ENCODE measurements at places on chromosomes 1 and 21. TPM values are rescaled to one million over a fixed set of nuclear protein-coding genes. Genes with fewer than 3 reads are reported as not detected.

GRCh38 chr1:11470912-11471311, 8.0 kb upstream of the DISP3 start:
- no peak overlapping the region for H3K27ac ChIP-seq
- peaks cover 19% of the 10 kb centered on the region for H3K27me3 ChIP-seq
- no peak overlapping the region for H3K4me3 ChIP-seq
- no peaks in the 10 kb centered on the region for H3K4me1 ChIP-seq
- no peaks in the 10 kb centered on the region for H3K36me3 ChIP-seq
- DNase-seq = no peak

- DNase-seq = peak; percentile 85
- H3K27ac ChIP-seq = no peak overlapping the region
- H3K4me1 ChIP-seq = no peaks in the 10 kb centered on the region
- no peaks in the 10 kb centered on the region for H3K27me3 ChIP-seq
- H3K36me3 ChIP-seq = peaks cover 89% of the 10 kb centered on the region
Measured at GRCh38 chr1:55143684-55144083, 71.5 kb downstream of the USP24 start.

DNA sequence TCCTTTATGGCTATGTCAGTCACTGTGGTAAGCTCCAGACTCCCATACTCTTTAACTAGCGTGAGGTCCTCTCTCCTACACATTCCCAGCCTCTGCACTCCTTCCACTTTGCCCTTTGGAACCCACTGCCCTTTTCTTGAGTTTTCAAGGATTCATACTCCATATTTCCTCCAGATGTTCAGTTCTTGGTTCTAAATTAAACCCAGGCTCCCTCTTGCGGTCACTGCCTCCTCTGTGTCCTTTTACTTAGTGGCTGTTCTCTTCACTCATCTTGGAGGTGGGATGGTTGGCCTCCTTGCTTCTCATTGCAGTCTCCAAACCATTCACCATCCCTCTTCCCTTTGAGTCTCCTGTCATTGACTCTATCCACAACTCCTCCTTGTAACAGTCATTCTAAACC, 208.1 kb downstream of the TGFB2 start:
- H3K4me1 ChIP-seq = no peaks in the 10 kb centered on the region
- H3K27me3 ChIP-seq = no peaks in the 10 kb centered on the region
- H3K36me3 ChIP-seq = no peaks in the 10 kb centered on the region
- DNase-seq = peak; percentile 44
- H3K4me3 ChIP-seq = no peak overlapping the region

GRCh38 chr1:36328713-36329112, 5.3 kb upstream of the EVA1B start:
- peaks cover 3% of the 10 kb centered on the region for H3K4me1 ChIP-seq
- H3K36me3 ChIP-seq = no peaks in the 10 kb centered on the region

Gene CFAP141
- total RNA-seq = not detected

Gene FCAMR
- not detected for total RNA-seq

- H3K4me3 ChIP-seq = no peak overlapping the region
- no peak overlapping the region for H3K27ac ChIP-seq
- no peak for DNase-seq
- H3K27me3 ChIP-seq = no peaks in the 10 kb centered on the region
- H3K36me3 ChIP-seq = no peaks in the 10 kb centered on the region
Measured at GRCh38 chr21:21179619-21180298, 181.6 kb downstream of the NCAM2 start.

- no peaks in the 10 kb centered on the region for H3K36me3 ChIP-seq
- H3K27ac ChIP-seq = no peak overlapping the region
- H3K4me3 ChIP-seq = no peak overlapping the region
- DNase-seq = no peak
- no peaks in the 10 kb centered on the region for H3K27me3 ChIP-seq
Measured at GRCh38 chr1:183432548-183432875, 14.3 kb upstream of the NMNAT2 start.

DNA sequence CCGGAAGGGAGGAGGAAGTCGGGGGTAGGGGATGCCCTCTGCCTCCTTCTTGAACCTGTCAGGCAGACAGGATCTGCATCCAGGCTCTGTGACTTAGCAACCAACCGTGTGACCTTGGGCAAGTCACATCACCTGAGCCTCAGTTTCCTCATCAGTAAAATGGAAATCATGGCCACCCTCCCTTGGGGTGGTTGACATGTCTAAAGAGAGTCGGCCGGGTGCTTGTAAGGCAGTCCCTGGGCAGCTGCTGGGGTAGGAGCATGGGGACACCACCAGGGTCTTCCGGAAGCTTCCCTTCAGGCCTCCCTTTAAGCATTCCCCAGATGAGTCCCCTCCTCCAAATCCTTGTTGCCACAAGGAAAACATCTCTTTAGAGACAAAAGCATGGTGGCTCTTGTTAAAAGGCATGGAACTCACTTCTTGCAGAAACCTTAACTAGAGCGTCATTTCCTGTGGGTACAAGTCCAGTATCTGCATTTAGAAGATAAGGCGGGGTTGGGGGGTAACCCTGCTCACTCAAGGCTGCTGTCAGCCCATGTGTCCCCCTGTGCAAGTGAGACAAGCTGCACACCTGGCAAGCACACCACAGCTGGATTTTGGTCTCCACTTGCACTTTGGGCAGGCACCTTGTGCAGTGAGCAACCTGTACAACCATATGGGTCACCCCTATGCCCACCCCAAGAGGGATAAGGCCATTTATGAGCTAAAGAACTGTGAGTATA, 10.4 kb downstream of the CLCNKB start:
- no peak overlapping the region for H3K4me3 ChIP-seq
- no peaks in the 10 kb centered on the region for H3K36me3 ChIP-seq
- DNase-seq = no peak
- H3K27ac ChIP-seq = no peak overlapping the region
- H3K27me3 ChIP-seq = no peaks in the 10 kb centered on the region
- peaks cover 2% of the 10 kb centered on the region for H3K4me1 ChIP-seq

Gene LCE1B
- total RNA-seq = not detected

GRCh38 chr1:42904434-42904833, 54.2 kb downstream of the SLC2A1 start:
- no peak overlapping the region for H3K4me3 ChIP-seq
- H3K4me1 ChIP-seq = no peaks in the 10 kb centered on the region
- no peaks in the 10 kb centered on the region for H3K36me3 ChIP-seq
- H3K27me3 ChIP-seq = peaks cover 6% of the 10 kb centered on the region
- no peak overlapping the region for H3K27ac ChIP-seq

DNA sequence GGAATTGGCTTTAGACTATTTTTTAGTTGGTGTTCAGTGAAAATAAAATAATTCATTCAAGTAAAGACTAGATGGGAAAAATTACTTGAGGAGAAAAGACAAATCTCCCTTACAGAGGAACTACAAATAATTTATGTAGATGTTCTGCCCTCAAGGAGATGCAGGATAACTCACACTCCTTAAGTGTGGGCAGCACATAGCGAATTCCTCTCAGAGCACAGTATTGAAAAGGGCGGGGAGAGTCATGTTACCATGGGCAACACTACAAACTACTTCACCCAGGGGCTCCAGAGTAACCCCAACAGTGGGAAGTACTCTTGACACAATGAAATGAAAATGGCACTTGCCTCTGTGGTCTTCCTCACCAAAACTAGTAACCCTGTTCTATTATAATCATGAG, 20.6 kb upstream of the LAMC2 start:
- no peak overlapping the region for H3K27ac ChIP-seq
- H3K4me3 ChIP-seq = no peak overlapping the region

DNA sequence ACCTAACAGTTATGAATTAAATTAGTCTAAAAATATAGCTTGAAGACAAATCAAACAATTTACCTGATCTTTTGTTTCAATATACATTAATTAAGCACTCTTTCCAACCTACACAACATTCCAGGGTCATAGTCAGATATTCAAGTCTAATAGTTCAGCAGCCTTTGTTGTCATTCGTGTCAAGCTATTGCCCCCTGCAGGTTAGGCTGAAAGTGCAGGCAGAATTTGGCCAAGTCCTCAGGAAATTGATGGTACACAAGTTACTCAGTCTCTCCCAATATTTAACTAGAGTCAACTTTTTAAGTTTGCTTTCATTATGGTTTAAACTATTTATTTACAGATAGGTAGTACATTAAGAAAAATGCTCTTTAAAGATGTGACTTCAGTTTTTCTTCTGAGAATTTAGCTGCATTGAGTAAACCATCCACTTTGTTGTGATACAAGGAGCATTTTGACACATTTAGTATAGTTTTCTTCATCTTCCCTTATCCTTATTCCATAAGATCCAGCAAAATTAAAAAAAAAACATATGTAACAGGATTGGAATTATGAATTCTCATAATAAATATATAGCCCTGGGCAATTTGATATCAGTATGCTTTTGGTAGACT, 130.3 kb upstream of the DPYD start:
- H3K27me3 ChIP-seq = peaks cover 87% of the 10 kb centered on the region
- DNase-seq = peak; percentile 92
- H3K36me3 ChIP-seq = no peaks in the 10 kb centered on the region
- H3K4me1 ChIP-seq = no peaks in the 10 kb centered on the region

Gene ATP1A2
- total RNA-seq = 3.0 TPM

- no peaks in the 10 kb centered on the region for H3K27me3 ChIP-seq
- H3K27ac ChIP-seq = no peak overlapping the region
- H3K36me3 ChIP-seq = no peaks in the 10 kb centered on the region
- peaks cover 12% of the 10 kb centered on the region for H3K4me1 ChIP-seq
Measured at GRCh38 chr1:186465946-186466345, 5.0 kb upstream of the PDC start.

GRCh38 chr1:69824932-69825331, 257.2 kb downstream of the LRRC7 start:
- H3K27ac ChIP-seq = no peak overlapping the region
- H3K36me3 ChIP-seq = no peaks in the 10 kb centered on the region
- H3K4me3 ChIP-seq = no peak overlapping the region
- no peak for DNase-seq
- H3K4me1 ChIP-seq = no peaks in the 10 kb centered on the region

Gene ERICH3
- total RNA-seq = not detected

Gene ESPN
- total RNA-seq = 10.5 TPM

Gene TMEM234
- total RNA-seq = 35.5 TPM

Gene PDZK1
- total RNA-seq = 47.2 TPM

DNA sequence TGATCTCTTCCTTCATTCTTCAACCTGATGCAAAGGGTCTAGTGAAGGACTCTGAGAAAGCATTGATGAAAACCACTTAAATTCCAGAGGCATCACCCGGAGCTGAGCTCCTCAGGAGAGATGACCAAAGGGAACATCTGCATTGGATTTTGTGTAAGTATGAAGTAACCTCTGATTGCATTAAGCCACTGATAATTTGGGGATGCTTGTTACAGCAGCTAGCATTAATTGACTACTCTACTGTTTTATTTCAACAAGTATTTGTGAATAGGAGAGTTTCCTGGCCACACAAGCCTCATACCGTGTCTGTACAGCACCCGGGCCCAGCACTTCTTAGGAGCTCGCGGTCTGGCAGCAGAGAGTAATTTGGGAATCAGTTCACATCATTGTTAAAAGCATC, 250.7 kb upstream of the POU3F1 start:
- H3K27me3 ChIP-seq = no peaks in the 10 kb centered on the region
- H3K36me3 ChIP-seq = no peaks in the 10 kb centered on the region
- no peak overlapping the region for H3K27ac ChIP-seq
- H3K4me1 ChIP-seq = no peaks in the 10 kb centered on the region
- no peak for DNase-seq

DNA sequence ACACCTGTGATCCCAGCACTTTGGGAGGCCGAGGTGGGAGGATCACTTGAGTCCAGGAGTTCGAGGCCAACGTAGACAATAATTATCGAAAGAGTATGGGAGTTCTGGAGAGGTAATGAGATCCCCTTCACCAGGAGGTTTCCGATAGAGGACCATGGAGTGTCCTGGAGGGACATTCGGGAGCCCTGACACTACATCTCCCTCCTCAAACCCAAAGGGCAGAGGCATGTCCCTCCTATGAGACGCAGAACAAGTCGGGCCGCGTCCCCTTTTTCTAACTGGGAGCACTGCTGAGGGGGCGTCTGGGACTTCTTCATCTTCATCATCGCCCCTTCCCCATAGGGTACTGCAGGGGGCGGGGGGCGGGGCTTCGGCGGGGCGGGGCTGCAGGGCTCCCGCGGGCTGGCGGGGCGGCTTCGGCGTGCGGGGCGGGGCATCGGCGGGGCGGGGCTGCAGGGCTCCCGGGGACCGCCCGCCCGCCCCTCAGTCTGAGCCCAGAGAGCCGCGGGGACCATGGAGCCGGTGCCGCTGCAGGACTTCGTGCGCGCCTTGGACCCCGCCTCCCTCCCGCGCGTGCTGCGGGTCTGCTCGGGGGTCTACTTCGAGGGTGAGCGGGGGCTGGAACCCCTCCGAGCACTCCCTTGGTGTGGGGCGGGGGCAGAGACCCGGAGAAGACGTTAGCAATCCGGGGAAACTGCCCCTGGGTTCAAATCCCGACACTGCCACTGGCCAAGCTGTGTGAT, at the start of gene THEMIS2:
TSS of gene THEMIS2 (plus strand) at position 486 of the 743 bp plus-strand sequence. CDS start at position 514, 28 bp downstream.
- H3K36me3 ChIP-seq = no peaks in the 10 kb centered on the region
- peak; percentile 93 for DNase-seq
- no peaks in the 10 kb centered on the region for H3K4me1 ChIP-seq
- no peaks in the 10 kb centered on the region for H3K27me3 ChIP-seq

DNA sequence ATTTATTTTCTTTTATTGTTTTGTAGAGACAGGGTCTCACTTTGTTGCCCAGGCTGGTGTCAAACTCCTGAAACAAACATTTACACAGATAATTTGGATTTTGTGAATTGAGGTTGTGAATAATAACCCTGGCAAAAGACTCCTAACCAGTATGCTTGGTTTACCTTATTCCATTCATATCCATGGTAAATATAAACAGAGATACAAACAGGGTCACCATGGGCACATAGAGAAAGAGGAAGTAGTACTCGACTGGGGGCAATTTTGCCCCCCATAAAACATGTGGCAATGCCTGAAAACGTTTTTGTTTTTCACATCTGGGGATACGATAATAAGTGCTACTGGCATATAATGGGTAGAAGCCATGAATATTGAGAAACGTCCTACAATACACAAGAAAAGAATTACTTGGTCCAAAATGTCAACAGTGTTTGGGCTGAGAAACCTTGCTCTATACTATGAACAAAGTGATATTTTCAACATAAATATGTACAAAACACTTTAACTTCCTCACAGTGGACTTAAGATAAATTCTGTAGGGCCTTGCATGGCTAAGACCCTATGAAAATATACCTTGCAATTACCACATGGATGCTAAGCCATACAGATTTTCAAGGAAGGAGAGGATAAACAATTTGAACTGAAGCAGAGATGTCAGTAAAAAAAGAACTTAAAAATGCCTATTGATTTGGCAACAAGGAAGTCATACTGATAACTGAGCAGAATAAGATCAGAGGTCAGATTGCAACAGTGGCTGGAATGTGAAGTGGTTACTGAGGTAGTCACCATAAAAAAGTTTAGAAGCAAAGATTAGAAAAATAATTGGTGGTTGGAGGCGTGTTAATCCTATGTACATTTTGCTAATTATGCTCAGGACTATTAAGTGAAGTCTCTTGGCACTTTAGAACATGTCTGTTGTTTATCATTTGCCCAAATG, 27.4 kb upstream of the ASPM start:
- no peaks in the 10 kb centered on the region for H3K4me1 ChIP-seq
- no peak for DNase-seq
- no peaks in the 10 kb centered on the region for H3K27me3 ChIP-seq
- H3K4me3 ChIP-seq = no peak overlapping the region
- H3K36me3 ChIP-seq = peaks cover 81% of the 10 kb centered on the region

- no peaks in the 10 kb centered on the region for H3K27me3 ChIP-seq
- H3K4me1 ChIP-seq = no peaks in the 10 kb centered on the region
- H3K36me3 ChIP-seq = no peaks in the 10 kb centered on the region
Measured at GRCh38 chr21:38726482-38726881, 79.2 kb upstream of the ETS2 start.

Data from endodermal cell (in vitro differentiated cells).